ENCODE measurements at places on chromosomes 7 and 10.

DNA sequence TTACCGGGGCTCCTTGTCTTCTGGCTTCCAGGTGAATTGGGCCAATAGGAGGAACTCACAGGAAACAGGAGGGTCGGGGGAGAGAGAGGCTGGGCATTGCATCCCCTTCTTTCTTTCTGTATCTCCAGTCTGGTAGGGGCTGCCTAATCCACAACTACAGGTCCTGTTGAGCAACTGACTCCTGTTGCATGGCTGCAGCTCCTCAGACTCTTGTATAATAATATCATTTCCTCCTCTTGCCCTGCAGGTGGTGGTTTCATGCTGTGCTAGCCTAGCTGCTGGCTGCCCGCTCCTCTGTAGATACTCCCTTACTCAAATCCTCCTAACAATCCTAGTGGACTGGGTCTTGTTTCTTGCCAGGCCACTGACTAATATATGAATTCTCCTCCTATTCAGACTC, 276.5 kb upstream of the SMIM30 start:
- DNase-seq: no peak

DNA sequence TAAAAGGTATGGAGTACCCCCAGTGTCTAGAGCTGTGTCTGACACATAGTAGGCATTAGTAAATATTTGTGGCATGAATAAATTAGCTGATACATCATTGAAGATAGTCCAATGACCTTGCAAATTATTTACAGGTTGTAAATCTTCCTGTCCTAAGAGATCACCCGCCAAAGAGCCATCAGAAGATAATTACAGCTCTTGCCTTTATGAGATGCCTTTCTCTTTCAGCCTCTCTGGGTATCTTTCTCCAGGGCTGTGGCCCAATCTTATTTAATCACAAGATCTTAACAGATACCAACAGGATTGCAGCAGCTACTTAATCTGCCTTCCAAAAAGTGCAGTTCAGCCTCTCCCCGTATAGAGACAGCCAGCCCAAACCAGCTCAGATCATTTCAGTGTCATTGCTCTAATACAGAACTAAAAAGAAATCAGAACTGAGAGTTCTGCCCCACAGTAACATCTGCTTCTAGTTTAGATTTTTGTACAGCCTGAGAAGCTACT, 41.5 kb downstream of the MYOF start:
- DNase-seq: no peak

- peak; percentile 69 for DNase-seq
Observed at GRCh38 chr10:94403380-94404213, 1.3 kb downstream of the TBC1D12 start.

DNA sequence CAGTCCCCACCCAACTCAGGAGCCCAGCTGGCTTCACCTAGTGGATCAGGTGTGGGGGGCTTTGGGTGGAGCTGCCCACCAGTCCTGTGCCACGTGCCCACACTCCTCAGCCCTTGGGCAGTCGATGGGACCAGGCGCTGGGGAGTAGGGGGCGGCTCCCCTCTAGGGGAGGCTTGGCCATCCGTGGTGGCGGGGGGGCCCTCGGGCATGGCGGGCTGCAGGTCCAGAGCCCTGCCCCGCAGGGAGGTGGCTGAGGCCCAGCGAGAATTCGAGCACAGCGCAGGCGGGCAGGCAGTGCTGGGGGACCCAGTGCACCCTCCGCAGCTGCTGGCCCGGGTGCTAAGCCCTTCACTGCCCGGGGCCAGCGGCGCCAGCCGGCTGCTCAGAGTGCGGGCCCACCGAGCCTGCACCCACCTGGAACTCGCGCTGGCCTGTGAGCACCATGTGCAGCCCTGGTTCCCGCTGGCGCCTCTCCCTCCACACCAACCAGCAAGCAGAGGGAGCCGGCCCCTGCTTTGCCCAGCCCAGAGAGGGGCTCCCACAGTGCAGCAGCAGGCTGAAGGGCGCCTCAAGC, 29.3 kb downstream of the ASNS start:
- peak; percentile 48 for DNase-seq

DNA sequence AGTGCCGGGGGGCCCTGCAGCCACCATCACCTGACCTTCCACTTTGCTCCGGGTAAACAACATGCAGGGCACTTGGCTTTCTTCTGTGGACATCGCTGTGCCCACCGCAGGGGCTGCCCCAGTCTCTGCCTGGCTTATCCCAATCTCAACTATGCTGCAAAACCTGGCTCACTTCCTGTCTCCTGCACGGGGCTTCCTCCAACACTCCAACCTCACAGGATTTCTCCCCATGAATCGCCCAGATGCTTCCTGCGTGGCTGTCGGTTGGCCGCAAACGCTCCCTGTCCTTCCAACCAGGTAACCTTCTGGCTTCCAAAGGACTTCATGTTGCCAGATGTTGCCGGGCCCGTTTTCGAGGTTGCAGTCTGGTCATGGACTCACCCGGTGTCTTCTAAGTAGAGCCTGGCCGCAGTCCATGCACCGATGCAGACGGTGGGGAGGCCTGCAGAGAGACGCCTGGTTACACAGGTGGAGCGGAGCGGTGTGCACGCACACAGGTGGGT, 109.0 kb downstream of the VIPR2 start:
- DNase-seq: no peak

Data from right lobe of liver (tissue), 6 donors.